Glutamatergic neuron (in vitro differentiated cells): ENCODE measurements at places on chromosomes 16 and 17.

DNA sequence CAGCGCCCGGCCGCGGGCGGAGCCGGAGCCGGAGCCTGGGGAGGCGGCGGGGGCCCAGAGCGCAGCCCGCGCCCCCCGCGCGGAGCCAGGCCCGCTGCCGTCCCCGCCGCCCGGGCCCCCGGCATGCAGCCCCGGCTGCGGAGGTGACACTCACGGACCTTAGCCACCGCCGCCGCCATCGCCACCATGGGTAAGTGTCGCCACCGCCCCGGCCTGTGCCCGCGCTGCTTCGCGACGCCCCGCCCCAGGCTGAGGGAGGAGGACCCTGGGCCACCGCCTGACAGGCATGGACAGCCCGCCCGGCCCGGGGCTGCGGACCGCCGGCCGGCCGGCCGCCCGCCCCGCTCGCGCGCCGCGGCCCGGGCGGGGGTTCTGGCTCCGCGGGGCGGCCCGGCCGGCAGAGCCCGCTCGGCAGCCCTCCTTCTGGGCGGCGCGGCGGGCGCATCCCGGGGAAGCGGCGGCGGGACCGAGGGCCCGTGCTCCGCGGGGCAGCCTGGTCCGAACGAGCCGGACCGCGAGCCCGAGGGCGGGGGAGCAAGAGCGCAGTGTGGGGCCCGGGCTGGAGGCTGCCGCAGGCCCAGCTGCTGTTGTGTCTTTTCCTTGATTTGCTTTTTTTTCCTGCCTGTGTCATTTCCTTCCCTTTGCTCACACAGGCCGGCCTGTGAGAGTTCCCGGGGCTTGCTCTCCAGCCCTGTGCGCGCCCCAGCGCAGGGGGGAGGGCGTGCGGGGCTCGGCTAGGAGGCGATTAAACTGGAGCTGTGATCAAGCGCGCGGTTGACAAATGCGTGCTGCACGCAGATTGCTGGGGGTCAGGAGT is 565 bp downstream of the MAP3K3 start:
- peak; percentile 80 for DNase-seq

- no peak for DNase-seq
Observed at GRCh38 chr17:65637786-65638185, 76.3 kb upstream of the AXIN2 start.

- no peak for DNase-seq
Observed at GRCh38 chr16:78566397-78567073, 467.1 kb downstream of the WWOX start.

- DNase-seq = no peak
Observed at GRCh38 chr17:42750739-42751344, 6.0 kb upstream of the EZH1 start.

- DNase-seq = no peak
Observed at GRCh38 chr16:79190542-79190941, 410.0 kb downstream of the MAF start.

GRCh38 chr17:60354223-60354622 is 37.7 kb downstream of the USP32 start:
- no peak for DNase-seq

GRCh38 chr17:39663340-39663687 is 1.8 kb upstream of the TCAP start:
- no peak for DNase-seq

GRCh38 chr16:71629278-71630016 is 3.5 kb downstream of the MARVELD3 start:
- DNase-seq = no peak

- no peak for DNase-seq
Observed at GRCh38 chr17:81710514-81711308, 1.4 kb upstream of the SLC25A10 start.

DNA sequence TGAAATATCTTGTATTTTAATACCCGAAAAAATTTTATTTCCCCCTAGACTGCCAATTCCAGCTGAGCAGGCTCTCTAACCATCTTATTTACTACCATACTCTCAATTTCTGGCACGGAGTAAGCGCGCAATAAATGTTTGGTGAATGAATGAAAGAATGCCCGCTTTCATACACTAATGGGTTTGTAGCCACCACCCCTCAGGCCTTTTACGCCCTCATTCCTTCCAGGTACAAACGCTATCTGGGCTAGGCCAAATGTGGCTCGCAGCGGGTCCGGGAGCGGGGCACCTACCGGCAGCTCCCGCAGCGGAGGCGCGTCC is 536 bp upstream of the PLD2 start:
- DNase-seq = no peak
